Left renal pelvis (tissue), 4 donors: ENCODE measurements at places on chromosomes 5 and 9.

- DNase-seq = no peak
Observed at GRCh38 chr5:179960204-179960831, 52.6 kb upstream of the TBC1D9B start.

GRCh38 chr5:87147441-87147840, 120.2 kb upstream of the RASA1 start:
- DNase-seq = no peak

DNA sequence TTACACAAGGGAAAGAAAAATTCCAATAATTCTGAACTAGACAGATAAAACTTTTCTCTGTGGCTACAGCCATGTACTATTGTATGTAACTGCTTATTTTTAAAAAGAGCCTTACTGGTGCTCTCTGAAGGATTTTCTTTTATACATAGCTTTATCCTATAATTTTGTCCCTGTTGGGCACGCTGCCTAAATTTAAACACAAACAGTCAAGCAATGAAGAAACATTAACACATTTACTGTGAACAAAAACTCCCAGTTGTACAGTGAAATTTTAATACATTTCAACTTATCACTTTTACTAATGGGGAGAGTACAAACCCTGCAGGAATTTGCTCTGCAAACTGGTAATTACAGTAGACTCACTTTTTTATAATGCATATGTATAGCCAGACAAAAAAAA, 273.3 kb downstream of the BNC2 start:
- no peak for DNase-seq

DNA sequence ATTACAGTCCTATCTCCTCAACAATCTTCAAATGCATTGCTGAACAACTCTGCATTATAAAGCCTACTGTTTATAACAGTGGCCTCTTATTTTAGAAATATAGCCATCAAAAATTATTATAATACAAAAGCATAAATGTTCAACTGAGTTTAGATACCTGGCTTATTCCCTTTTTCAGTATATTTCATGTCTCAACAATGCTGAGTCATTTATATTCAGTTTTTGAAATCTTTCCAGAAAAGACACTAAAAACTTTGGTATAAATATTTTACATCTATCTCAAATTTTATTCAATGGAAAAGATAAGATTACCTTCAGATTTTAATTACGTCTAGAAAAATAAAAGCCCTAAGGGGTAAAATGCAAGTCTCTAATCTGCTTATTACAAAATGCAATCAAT, 37.9 kb downstream of the LURAP1L start:
- no peak for DNase-seq

GRCh38 chr9:134442085-134442474, 115.8 kb downstream of the RXRA start:
- no peak for DNase-seq

- DNase-seq = no peak
Observed at GRCh38 chr5:57455511-57456455, 26.8 kb downstream of the ACTBL2 start.

DNA sequence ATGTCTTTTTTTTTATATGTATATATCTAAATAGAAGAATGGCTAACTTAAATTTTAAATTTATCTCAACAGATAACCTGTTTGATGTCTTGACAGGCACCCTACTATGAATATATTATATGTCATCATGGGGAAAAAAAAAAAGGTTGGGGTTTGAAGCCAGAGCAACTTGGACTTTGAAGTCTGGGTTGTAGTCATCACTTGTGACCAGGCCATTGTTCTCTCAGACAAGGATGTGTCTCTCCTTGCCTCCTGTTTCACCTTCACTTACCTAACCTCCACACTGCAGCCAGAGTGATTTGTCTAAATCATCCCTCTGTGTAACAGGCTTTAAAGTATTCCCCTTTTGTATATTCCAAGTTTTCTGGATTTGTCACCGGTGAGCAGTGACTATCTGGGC, 56.7 kb upstream of the TNFSF8 start:
- no peak for DNase-seq

DNA sequence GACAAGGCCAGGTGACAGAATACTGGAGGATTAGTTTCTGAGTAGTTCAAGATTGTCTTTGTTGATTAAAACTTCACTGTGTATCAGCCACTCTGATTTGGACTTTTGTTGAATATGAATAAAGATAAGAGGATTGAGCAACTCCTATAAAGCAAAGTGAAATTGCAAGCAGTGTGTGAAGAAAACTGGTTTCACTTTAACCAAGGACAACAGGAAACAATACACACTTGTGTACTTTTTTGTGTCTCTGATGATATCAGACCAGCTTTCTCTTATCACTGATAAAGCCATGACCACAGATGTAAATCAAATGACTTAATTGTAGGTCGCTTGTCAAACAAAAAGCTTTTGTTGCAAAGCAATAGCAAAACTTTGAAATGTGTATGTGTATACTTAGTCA, 268.6 kb downstream of the FER start:
- no peak for DNase-seq
